Substantia nigra (tissue), 51 donors: ENCODE measurements at places on chromosomes 12 and 14.

DNA sequence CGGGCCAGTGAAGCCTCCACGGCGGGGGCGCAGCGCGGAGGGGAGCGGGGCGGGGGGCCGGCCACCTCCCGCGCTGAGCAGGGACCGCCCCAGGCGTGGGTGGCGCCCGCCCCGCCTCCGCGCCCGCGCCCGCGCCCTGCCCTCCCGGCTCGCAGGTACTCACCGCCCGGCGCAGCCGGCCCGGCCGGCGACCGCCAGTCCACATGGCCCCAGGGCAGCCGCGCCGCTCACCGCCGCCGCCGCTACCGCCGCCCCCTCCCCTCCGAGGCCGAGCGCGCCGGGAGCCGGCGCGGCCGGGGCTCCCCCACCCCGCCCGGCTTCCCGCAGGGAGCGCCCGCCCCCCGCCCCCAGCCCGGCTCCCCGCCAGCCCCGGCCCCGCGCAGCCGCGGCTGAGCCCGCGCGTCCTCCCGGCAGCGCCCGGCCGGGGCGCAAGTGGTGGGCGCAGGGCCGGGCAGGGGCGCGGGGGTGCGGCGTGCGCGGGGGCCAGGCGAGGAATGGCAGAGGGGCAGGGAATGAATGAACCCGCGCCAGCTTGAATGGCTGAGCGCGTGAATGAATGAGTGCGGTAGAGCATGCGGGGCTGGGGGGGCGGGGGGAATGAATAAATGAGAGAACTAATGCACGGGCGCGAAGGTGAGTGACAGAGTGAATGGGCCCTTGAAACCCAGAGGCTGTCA is at the start of gene BEGAIN:
Gene BEGAIN (minus strand): TSS at position 332 of the 677 bp plus-strand sequence. CDS start 127 bp downstream, at position 205.
- no peak for DNase-seq

- DNase-seq = no peak
Measured at GRCh38 chr12:109239691-109240090, 69.4 kb downstream of the FOXN4 start.

DNA sequence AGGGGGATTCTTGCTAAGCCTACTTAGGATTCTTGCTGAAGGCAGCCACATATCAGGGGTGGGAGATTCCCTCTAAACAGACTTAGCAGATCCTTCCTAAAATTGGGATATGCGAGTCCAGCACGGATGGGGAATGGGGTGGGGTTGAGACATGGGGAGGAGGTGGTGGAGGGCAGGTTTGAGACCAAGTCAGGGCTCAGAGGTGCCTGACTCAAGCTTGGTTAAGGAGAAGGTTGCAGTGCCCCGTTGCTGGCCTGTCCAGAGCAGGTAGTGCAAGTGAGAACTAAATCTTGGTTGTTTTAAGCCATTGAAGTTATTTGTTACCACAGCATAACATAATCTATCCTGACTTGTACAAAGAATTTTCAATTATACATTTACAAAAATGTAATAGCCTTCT is 359.7 kb downstream of the AACS start:
- DNase-seq = no peak

GRCh38 chr14:90447720-90448497 is 51.1 kb downstream of the CALM1 start:
- DNase-seq = no peak

DNA sequence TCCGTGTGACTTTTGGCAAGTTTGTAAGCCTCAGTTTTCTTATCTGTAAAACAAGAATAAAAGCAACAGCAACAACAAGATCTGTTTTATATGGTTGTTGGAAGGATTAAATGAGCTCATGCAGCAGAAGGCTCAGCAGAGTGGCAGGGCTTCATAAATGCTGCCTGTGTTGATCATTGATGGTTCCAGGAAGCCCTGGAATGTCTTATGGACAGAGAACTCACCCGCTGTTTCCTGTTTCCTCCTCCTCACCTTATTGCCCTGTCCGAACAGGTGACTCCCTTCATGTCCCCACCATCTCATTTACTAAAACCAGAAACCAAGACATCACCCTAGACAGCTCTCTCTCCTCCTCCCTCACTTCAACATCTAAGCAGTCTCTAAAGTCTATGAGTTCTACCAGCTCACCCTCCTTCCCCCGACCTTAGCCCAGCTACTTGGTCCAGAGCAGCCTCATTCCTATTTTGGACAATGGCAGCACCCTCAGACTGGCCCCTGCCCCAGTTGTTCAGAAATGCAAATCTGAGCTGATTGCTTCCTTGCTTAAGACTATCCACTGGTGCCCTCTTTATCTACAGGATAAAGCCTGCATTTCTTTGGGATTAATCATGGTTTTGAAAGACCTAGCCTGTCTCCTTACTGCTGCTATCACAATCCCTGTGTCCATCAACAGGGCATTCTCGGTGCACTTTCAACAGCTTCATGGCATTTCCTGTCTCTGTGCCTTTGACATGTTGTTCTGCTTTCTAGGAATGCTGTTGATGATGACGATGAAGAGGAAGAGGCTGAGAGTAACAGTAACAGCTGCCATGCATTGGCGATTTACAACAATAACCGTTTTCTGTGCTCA is 21.4 kb upstream of the GSG1 start:
- no peak for DNase-seq

- no peak for DNase-seq
Measured at GRCh38 chr14:41586237-41586636, 20.4 kb upstream of the LRFN5 start.

GRCh38 chr12:93679308-93679925 is 2.2 kb downstream of the CRADD start:
- DNase-seq = no peak

GRCh38 chr12:64991121-64991611 is 129.9 kb downstream of the WIF1 start:
- DNase-seq = no peak

DNA sequence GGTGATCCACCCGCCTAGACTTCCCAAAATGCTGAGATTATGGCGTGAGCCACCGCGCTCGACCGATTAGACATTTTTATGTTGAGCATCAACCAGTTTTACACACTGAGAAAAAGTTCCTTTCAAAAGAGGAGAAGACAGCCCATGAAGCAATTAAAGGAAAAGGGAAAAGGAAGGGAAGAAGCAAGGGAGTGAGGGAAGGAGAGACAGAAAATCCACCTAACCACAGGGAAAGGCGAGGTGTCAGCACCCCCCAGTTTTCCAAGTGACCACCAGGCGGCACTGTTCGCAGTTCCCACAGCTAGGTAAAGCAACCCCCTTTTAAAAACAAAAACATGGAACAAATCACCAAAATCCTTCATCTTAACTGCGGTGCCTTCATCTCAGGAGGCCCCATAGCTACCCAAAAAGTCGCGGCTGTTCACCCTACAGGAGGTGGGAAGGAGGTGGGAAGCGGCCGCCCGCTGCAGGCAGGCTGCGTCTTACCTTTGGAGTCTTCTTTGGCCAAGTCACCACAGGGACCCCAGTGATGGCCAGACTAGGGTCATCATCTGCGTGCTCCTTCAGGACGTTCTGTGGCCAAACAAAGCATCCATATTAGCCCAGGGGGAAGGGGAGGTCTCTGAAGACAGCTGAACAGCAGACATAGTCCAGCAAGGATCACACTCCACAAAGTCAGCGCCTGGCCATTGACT is 86.6 kb downstream of the KDM2B start:
- no peak for DNase-seq

DNA sequence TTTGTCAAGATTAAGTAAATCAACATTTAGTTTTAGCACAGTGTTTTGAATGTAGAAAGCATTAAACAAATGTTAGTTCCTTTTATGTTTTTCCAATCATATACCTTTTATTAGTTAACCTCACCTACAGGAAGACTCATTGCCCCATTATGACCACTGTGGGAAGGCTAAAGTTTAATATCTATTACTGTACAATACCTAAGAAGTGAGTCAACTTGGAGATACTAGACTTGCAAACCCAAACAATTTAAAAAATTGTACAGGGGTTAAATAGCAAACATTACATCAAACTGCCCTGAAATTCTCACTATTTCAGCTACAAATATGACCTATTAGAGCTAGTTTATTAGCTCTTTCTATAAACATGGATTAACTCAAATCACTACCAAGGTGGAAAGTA is 8.6 kb upstream of the G2E3 start:
- no peak for DNase-seq

GRCh38 chr12:27319848-27320247 is 12.8 kb upstream of the BMAL2 start:
- DNase-seq = no peak

- DNase-seq = no peak
Measured at GRCh38 chr14:101933209-101933608, 31.2 kb upstream of the DYNC1H1 start.

- DNase-seq = peak; percentile 8
Measured at GRCh38 chr12:100128512-100128908, 14.2 kb downstream of the BLTP3B start.

DNA sequence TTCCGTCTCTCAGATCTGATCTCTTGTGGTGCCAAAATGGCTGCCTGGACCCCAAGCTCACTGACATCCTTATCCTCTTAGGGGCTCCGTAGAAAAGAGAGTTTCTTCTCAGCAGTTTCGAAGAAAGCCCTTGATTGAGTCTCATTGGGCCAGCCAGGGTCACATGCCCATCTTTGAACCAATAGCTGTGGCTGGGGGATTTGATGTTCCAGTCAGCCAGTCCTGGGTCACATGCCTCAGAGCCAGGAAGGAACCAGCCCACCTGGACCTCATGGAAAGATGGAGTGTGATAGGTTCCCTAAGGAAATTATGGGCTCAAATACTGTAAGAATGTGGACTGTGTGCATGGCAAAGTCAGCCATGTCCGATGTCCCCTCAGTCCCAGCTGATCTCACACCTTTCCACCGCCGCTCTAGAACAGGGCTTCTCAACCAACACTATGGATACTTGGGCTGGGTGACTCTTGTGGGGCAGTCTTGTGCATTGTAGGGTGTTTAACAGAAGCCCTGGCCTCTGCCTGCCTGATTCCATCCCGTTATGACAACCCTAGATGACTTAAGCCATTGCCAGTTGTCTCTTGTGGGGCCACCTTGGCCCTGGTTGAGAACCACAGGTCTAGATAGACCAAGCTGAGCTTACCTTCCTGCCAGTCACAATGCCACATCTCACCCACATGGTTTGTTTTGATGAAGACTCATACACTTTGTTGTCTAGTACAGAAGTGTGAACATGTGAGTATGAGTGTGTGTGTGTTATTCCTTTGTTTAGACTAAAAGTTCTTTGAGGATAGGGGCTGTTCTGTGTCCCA is 163.9 kb downstream of the ADGRD1 start:
- DNase-seq = no peak

GRCh38 chr14:89256283-89256682 is 160.8 kb downstream of the FOXN3 start:
- no peak for DNase-seq

DNA sequence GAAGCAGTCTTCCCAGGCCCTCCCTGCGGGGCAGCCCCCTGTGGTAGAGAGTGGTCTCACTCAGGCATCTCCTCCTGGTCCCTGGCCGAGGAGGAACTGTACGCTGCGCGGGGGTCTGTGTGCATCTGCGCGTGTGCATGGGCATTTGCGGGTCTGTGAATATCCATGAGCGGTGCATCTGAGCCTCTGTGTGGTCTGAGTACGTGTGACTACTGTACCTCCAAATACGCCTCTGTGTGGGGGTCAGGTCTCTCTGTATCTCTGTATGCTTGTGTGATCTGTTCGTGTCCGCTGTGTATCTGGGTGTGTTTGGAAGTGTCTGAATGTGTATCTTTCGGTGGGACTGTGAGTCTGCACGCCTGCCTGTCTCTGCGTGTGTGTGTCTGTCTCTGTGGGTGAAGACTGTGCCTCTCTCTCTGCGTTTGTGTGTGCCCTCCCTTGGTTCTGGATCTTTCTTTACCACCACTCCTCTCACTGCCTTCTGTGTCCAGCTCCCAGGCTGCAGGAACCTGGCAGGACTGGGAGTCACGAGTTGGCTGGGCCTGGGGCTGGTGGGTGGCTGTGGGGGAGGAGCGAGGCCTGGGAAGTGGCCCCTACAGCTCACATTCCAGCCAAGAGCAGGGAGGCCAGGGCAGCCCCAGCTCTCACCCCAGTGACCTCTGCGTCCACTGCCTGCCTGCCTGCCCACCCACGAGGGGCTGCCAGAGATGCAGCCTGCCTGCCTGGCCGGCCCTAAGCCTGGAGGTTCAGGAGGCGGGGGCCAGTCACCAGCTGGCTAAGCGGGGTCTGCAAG is 1.1 kb upstream of the PGF start:
- DNase-seq = no peak

DNA sequence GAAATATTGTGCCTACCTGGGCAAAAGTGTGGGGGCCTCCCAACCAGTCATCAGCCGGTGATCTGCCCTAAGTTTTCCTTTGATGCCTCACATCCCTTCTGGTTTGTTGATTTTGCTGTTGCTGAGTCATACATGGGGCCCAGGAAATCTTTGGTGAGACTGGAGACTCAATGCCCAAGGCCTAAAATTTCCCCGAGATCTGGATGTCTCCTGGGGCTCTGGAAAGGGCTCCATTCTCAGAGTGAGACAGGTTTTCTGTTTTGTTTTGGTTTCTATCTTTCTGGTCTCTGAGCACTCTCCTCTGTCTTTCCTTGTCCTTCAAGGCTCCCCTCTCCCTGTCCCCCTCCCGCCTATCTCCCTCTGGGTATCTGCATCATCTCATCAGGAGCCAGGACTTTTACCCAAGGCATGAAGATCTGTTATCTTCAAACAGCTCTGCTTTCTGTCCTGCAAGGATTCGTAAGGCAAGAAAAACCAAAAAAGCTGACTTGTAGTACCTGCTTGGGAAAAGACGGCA is 152.8 kb upstream of the MAX start:
- DNase-seq = no peak

DNA sequence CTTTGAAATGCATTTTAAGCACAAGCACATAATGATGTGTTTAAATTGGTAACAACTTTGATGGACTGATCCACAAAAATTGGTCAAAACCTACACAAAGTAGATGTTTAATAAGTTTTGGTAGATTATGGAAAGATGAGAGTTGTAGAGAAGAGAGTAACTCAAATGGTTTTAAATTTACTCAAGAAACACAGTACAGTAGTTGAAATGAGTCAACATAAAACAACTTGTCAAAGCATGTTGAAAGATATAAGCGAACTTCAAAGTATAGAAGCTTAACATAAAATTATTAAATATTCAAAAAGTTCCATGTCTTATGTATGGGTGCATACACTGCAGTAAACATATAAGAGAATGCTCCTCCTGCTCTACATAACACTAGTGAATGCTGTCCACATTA is 49.4 kb downstream of the KITLG start:
- no peak for DNase-seq

DNA sequence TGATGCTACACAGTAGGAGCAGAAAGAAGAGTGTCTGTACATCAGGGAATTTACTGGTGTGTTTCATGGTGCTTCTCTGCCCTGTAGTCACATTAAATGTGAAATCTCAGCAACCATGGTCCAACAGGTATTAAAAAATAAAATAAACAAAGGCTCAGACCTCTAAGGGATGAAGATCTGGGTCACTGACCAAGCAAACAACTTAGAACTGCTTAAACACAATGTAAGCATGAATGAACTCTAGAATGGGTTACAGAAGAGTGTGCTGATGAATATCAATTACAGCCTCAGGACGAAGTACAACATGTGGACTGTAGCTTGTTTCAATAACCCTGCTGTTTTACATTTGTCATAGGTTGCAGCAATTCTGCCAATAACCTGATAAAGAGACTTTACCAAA is 47.4 kb downstream of the SLC35F4 start:
- no peak for DNase-seq

GRCh38 chr12:24821691-24822090 is 127.2 kb downstream of the BCAT1 start:
- DNase-seq = no peak
